ENCODE measurements at places on chromosomes 2 and 18. TPM values are rescaled to one million over a fixed set of nuclear protein-coding genes. Genes with fewer than 3 reads are reported as not detected.

DNA sequence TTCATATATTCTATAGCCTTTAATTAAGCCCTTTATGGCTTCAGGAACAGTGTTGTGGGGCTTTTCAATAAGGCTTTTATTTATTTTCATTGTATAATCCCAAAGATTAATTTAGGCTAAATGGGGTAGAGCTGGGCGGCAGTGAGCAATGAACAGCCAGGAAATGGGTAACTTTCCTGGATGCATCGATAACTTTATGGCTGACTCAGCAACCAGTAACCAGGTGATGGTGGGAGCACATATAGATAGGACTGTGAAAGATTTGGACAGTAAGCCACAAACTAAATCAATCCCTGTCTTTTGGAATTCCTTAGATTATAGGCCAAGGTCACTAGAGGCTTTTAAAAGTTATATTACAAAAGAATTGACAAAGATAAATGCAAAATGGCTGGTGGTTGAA is 1260.6 kb upstream of the CELF4 start:
- DNase-seq, result no peak

GRCh38 chr18:38751211-38751610 is 1185.6 kb upstream of the CELF4 start:
- no peaks in the 10 kb centered on the region for H3K36me3 ChIP-seq
- H3K4me3 ChIP-seq, result no peak overlapping the region
- H3K27me3 ChIP-seq, result no peaks in the 10 kb centered on the region
- DNase-seq, result no peak

Gene ELOA2
- not detected for polyA plus RNA-seq

DNA sequence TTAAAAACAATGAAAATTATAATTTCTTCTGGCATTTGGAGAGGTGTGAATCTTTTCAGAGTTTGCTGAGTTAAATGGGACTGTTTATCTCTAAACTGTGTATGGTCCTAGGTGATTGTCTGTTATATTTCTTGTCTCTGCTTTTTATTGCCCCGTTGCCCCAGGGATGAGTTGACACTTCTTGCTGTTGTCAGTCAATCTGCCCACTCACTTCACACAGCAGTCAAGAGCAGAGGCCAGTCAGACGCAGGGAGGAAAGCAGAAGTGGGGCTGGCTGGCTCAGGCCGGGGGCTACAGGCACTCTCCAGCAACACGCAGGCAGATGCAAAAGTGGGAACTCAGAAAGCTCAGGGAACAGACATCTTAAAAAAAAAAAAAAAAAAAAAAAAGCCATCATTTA is 365.2 kb downstream of the CLIP4 start:
- H3K27me3 ChIP-seq, result no peaks in the 10 kb centered on the region
- H3K27ac ChIP-seq, result no peak overlapping the region
- H3K4me3 ChIP-seq, result no peak overlapping the region

DNA sequence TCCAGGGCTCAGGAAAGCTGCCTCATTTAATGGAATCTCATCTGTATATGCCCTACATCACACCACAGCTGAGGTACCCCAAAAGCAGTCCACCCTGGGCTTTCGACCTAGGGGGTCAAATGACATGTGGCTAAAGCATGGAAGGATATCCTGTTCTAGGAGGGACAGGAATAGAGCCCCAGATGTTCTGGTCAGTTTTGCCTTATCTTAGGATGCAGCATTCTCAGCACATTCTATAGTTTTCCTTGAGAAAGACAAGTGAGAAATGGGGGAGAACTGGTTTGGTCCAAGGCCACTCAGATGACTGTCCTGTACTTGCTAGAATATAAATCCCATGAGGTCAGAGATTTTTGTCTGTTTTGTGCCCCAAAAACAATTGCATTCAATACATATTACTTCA is 688.0 kb upstream of the ZEB2 start:
- no peaks in the 10 kb centered on the region for H3K27me3 ChIP-seq
- H3K4me1 ChIP-seq, result peaks cover 14% of the 10 kb centered on the region
- H3K4me3 ChIP-seq, result no peak overlapping the region
- peak overlapping the region; percentile 23 for H3K27ac ChIP-seq
- H3K36me3 ChIP-seq, result no peaks in the 10 kb centered on the region
- DNase-seq, result peak; percentile 94

- H3K36me3 ChIP-seq, result no peaks in the 10 kb centered on the region
- no peak overlapping the region for H3K4me3 ChIP-seq
- no peaks in the 10 kb centered on the region for H3K4me1 ChIP-seq
- DNase-seq, result no peak
- no peak overlapping the region for H3K27ac ChIP-seq
- no peaks in the 10 kb centered on the region for H3K27me3 ChIP-seq
Measured at GRCh38 chr18:13982126-13982525, 66.8 kb upstream of the MC2R start.

- DNase-seq, result no peak
- H3K27me3 ChIP-seq, result no peaks in the 10 kb centered on the region
- no peaks in the 10 kb centered on the region for H3K4me1 ChIP-seq
Measured at GRCh38 chr18:60593249-60593648, 220.7 kb upstream of the MC4R start.
